Activated T-helper 17 cell treated with anti-CD3 and anti-CD28 coated beads, Interleukin-2, amount 50 U/mL, for 72 hours (primary cell): ENCODE measurements at places on chromosomes 3 and 15. TPM values are rescaled to one million over a fixed set of nuclear protein-coding genes. Genes with fewer than 3 reads are reported as not detected.

DNA sequence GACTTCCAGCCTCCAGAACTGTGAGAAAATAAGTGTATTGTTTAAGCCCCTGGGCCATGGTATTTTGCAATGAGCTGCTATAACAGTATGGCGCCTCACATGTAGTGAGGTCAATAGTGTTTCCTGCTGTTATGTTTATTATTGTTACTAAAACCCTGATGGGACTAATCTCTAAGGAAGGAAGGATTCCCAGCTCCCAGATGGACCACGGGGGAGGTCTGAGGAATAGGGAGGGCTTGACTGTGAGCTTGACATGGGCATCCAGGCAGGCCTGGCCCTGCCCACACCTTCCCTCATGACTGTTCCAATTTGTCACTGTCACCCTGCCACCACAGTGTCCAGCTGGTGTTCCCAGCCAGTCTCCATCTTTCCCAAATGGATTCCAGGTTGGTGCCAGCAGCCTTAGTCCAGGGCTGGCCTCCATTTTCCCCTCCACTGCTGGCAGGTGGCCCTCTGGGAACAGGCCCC lies 14.5 kb upstream of the SLC41A3 start:
- no peak for ATAC-seq

DNA sequence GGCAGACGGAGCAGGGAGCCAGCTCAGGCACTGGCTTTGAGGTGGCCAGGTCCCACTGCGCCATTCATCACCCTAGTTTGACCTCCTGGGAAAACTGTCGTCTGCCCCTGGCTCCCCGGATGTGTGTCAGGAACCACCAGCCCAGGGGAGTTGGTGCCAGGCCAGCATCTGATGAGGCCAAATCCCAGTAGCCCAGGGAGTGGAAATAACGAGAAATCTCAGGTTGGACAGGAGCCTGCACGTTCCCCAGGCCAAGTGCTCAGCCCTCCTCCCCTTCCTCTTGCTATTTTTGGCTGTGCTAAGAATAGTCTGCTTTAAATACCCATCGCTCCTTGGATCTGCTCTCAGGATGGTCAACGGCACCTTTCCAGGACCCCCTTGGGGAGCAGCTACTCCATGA lies 93.1 kb upstream of the RPL32 start:
- no peak for ATAC-seq

DNA sequence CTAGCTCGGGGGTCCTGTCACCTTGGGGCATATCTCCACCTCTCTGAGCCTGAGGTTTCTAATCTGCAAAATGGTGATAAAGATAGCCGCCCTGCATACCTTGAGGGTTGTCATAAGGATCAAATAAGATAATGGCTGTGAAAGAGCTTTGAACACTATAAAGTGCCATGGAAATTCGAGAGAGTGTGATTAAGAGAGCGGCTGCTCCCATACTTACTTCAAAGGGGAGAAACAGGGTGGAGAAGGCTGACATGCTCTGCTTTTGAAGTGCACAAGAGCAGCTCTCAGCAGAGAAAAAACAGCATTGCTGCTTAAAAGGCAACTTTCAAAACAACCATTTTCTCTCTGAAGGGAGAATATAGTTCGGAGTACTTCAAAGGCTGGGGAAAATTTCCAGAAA lies 529.2 kb downstream of the EPHB1 start:
- ATAC-seq, result no peak

DNA sequence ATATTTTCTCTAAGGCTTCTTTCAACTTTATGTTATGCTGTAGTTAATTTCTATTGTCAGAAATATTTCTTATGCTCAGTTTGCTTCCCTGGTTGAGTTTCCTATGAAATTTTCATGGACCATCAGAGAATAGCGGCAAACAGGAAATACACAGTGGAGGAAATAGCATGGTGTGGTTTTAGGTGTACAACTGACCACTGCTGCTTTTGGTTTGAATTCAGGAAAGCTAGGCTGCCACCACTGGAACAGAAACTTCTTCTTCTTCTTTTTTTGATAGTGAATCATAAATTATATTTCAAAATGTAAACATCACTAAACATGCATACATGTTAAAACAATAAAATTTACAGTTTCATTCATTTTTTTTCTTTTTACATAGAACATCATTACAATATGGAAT lies 316.6 kb upstream of the TGFBR2 start:
- no peak for ATAC-seq

Gene KBTBD13
- total RNA-seq, result not detected

DNA sequence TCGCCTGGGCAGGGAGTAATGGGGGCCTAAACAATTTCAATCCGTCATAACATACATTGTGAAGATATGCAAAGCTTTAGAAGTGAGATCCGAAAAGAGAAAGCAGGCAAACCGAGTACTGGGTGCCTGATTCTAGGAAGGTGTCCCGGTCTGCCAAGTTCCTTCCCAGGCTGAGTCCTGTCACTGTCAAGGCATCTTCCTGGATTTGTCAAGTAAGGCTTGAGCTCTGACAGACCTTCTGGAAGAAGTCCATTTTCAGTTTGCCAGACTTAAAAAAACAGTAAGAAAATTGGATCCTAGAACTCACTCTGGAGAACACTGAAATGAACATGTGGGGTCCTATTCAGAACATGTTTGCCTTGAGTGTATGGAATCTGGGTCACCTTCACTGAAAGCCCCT lies 253.9 kb downstream of the RORA start:
- no peak for ATAC-seq

- ATAC-seq, result no peak
Observed at GRCh38 chr3:149417174-149417573, 39.7 kb upstream of the TM4SF1 start.

Gene DAG1
- total RNA-seq, result 7.0 TPM

Gene SENP5
- total RNA-seq, result 37.2 TPM

- ATAC-seq, result peak; percentile 100
Observed at GRCh38 chr3:120780977-120781376, 38.4 kb downstream of the GTF2E1 start.

DNA sequence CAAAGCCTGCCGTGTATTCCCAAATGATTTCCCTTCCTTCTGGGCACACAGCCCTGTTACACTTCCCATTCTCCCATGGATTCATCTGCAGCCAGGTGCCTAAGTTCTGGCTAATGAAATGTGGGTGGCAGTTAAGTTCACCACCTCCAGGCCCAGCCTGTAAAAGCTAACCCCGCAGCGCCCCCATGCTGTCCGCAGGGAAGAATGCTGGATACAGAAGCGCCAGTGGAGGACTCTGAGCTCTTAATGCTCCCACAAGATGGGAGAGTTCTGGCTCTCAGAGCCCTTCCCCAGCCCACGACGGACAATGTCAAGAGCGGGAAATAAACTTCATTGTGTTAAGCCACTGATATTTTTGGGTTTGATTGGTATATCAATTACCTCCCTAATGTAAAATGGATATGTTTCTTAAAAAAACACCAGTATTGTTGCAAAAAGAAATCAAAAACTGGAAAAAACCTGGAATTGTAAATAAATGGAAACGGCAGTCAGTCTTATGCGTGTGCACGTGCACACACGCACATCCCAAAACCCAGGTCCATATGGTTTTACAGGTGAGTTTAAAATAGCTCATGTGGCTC lies 37.7 kb upstream of the FGD5 start:
- peak; percentile 48 for ATAC-seq

- no peak for ATAC-seq
Observed at GRCh38 chr15:72426753-72427152, 28.6 kb downstream of the TMEM202 start.

Gene STXBP5L
- not detected for total RNA-seq

GRCh38 chr3:171960159-171960558 lies 79.2 kb upstream of the FNDC3B start:
- ATAC-seq, result no peak

DNA sequence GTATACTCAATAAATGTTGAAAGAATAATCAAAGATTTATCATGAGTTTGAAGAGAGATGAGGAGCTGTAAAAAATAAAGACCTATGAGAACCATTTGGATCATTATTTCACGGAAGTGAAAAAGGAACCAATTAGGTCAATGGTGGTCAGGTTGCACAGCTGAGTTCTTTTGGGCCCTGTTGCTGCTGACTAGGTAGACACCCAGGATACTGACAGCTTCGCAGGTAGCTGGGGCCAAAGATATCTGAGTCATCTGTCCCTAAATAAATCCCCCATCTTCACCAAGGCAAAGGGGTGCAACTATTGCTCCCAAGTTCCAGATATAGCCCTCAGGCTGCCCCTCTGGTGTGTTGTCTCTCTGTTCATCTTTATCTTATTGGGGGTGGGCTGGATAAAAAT lies 5.0 kb upstream of the ARL14 start:
- ATAC-seq, result no peak

DNA sequence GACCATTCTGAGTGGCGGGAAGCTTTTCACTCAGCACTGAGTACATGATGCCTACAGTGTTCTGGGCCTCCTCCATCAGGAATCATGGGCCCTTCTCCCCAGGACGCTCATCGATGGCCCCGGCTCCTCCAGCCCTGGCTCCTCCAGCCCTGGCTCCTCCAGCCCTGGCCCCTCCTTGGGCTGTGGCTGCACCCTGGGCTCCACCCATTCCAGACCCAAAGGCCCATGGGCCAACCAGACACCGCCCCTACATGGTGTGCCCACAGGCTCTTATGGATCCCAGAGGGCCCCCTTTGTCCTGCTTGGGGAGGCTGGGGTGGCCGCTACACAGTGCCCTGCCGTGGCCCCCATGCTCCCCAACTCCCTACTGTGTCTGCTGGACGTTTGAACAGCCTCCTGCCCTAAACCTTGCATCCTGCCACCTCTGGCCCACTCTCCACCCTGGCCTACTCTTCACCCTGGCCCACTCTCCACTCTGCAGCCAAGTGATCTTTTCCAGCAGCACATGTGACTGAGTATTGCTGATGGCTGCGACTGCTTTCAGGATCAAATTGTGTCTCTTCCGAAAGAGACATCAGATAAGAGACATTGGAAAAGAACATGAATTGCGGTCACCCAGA lies 57.9 kb downstream of the APBA2 start:
- ATAC-seq, result no peak

DNA sequence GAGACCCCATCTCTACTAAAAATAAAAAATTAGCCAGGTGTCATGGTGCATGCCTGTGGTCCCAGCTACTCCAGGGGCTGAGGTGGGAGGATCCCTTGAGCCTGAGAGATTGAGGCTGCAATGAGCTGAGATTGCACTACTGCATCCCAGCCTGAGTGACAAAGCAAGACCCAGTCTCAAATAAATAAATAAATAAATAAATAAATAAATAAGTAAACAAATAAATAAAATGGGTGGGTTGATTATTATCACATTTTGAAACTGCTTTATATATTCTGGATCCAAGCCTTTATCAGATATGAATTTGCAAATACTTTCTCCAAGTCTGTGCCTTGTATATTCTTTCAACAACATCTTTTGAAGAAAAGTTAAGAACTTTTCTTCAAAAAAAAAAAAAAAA lies 22.2 kb upstream of the PCSK6 start:
- ATAC-seq, result no peak

GRCh38 chr3:161975201-161975600 lies 478.6 kb downstream of the OTOL1 start:
- ATAC-seq, result no peak

- no peak for ATAC-seq
Observed at GRCh38 chr3:140465988-140466387, 211.9 kb upstream of the TRIM42 start.

Gene A4GNT
- not detected for total RNA-seq

DNA sequence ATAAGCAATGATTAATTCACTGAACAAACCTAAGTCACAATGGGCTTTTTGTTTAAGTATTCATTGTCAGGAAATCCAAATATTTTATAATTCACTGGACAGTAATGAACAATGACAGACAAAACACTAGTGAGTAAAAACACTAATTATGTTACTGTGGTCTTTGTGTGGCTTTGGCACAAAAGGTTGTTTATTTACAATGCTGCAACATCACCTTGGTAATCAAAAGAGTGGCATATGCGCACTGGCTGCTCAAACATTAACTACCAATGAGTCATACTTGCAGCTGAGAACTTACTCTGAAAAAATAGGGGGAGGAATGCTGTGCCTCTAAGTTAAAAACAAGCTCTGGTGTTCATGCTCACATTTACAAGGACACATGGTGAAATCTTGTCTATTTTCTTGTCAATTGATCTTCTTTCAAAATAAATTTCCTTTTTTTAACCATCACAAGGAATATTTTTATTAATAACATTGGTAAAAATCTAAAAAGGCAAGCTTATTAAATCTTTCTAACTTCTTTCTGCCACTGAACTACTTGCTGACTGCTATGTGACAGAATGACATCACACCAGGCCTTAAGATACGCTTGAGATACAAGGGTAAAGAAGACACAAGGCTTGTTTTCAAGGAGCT lies 85.2 kb upstream of the PPIB start:
- ATAC-seq, result peak; percentile 65

Gene SEMA5B
- 0.40 TPM for total RNA-seq

DNA sequence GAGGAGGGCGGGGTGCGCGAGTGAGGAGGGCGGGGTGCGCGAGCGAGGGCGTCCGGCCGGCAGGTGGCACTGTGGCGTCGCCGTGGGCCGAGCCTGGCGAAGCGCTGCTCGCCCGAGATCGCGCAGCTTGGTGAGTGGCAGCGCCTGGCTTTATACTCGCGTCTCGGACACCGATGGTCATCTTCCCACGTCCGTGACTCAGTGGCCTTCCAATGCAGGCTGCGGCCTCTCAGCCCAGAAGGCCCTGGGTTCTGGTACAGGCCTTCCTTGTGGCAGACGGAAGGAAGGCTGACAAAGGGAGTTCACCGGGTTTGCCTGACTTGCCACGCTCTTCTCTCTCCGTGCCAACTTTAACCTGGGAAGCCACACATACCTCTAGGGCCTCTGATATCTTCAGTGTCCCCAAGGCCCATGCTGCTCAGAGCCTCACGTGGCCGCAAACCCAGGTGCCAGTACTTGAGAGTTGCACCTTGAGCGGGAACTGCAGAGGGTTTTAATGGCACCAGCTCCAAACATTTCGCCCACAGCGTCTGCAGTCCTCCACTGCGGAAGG lies 195.3 kb upstream of the LYSMD4 start:
- peak; percentile 97 for ATAC-seq

Gene FAM107A
- not detected for total RNA-seq

GRCh38 chr15:100849021-100849854 lies 30.4 kb upstream of the ALDH1A3 start:
- peak; percentile 93 for ATAC-seq

- no peak for ATAC-seq
Observed at GRCh38 chr3:141929341-141929995, 53.0 kb downstream of the ATP1B3 start.

DNA sequence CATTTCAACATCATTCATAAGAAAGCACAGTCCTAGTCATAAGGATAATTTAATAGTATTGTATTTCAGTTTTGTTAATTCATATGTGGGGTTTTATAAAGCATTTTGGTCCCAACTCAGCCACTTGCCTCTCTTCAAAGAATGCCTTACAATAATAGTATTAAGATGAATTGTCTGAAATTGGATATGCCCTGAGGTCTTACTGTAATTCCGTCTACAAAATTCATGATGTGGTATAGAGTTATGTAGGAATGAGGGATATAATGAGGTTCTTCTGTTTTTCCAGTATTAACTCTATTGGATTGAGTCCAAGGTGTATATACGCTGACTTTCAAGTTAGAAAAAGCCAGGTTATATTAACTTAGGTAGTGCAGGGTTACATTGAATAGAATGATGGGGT lies 177.0 kb downstream of the GOLIM4 start:
- ATAC-seq, result no peak

DNA sequence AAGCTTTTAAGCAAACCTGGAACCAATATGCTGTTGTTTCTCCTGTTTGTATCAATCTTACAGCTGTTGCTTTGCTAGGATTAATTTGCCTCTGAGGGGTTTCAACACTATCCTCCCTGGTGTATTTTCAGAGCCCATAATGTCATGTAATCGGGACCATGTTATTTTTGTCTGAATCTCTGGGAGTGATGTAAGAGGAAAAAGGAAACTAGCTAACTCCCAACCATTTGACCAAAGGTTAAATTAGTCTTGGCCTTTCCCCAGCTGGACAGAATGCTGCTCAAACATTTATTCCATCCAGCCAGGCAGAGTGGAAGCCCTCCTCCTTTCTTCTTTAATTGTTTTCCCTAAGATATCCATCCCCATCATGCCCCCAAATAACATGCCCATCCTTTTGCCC lies 142.2 kb downstream of the ALDH1A2 start:
- no peak for ATAC-seq
